ENCODE measurements at places on chromosomes 5 and 9.

GRCh38 chr9:135306699-135307098 is 172.9 kb upstream of the PPP1R26 start:
- no peak for DNase-seq

DNA sequence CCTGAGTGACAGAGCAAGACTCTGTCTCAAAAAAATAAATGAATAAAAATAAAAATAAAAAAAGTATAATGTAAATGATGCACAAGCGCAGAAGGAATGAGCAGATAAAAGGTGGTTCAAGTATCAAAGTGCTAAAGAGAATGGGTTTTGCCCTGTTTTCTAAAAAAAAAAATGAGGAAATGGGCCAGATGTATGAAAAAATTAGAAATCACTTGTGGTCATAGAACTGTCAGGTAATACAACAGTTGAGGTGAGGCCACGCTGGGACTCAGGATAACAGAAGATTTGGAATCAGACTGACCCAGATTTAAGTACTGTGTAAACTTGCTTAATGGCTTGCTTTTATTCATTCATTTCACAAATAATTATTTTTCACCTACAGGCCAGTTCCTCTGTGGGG is 69.8 kb downstream of the MAPKAP1 start:
- no peak for DNase-seq

- DNase-seq, result no peak
Measured at GRCh38 chr9:26329974-26330373, 562.6 kb downstream of the CAAP1 start.

DNA sequence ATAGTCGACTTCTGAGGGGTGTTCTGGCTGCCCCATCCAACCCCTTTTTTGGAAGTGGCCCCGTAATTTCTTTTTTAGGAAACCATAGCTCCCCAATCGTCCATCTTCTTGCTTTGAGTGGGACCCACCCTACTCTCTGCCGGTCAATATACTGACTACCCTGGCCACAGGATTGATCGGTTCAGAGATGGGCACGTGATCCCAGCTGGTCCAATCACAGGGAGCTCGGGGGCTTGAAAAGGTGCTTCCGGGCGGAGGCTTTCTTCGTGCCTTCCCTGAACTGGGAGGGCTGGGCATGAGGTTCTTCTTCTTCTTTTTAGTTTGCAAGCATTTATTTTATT is 78.7 kb upstream of the SH3PXD2B start:
- DNase-seq, result no peak

- DNase-seq, result no peak
Measured at GRCh38 chr5:150751096-150751891, 7.5 kb downstream of the DCTN4 start.

- no peak for DNase-seq
Measured at GRCh38 chr9:34689116-34689470, 2.0 kb downstream of the CCL19 start.

GRCh38 chr9:122329597-122329996 is 41.2 kb upstream of the PTGS1 start:
- no peak for DNase-seq

- no peak for DNase-seq
Measured at GRCh38 chr5:2591777-2592453, 159.6 kb downstream of the IRX2 start.

- DNase-seq, result no peak
Measured at GRCh38 chr5:71747182-71747581, 28.1 kb downstream of the CARTPT start.

DNA sequence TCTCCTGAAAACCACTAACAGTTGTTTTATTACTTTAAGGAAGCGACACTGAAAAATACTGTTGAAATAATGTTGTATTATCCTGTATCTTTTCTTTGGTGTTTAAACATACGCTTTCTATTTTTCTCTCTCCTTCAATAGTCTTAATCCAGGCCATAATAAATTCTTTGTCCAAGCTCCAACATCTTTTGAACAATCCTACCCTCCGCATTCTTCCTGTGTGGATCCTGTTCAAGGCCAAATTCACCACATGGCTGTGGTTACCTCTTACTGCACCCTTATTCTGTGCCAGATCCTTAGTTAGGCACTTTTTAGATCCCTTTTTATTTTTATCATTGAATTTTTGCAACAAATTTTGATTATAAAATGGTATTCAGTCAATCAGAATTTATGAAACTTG is 1691.5 kb downstream of the MAT2B start:
- DNase-seq, result no peak

GRCh38 chr9:136090056-136090735 is 4.9 kb downstream of the NACC2 start:
- DNase-seq, result no peak

GRCh38 chr9:33782395-33783152 is 12.8 kb upstream of the PRSS3 start:
- DNase-seq, result no peak

GRCh38 chr9:138049085-138049778 is 171.7 kb downstream of the CACNA1B start:
- DNase-seq, result no peak

DNA sequence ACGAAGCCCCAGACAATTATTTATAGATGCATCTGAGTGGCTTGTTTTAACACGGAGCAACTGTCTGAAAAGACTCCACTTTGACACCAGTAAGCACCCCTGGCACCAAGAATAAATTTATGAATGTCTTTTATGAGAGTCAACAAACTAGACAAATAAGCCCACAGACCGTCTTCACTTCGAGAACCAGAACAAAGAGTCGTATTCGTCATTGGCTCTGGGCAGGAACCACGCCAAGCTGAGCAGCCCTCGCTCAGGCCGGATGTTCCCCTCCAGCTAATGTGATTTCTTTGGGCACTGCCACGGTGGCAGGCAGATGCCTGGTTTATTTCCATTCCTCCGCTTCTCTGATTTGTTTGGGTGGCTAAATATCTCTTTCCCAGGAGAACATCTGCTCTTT is 91.9 kb upstream of the STC2 start:
- DNase-seq, result no peak

DNA sequence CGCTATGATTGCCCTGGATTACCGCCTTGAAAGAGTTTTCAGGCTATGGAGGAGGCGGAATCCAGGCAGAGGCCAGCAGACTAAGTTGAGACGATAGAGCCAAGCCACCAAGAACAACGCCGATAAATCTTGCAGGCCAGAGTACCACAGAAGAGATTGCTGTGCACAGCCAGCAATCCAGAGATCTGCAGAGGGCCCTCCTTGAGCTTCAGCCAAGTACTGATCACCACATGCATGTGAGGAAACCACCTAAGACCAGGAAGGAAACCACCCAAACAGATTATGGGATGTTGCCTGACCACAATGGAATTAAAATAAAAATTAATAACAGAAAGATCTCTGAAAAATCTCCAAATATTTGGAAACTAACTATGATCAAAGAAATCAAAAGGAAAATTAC is 74.9 kb downstream of the GCNT4 start:
- no peak for DNase-seq

DNA sequence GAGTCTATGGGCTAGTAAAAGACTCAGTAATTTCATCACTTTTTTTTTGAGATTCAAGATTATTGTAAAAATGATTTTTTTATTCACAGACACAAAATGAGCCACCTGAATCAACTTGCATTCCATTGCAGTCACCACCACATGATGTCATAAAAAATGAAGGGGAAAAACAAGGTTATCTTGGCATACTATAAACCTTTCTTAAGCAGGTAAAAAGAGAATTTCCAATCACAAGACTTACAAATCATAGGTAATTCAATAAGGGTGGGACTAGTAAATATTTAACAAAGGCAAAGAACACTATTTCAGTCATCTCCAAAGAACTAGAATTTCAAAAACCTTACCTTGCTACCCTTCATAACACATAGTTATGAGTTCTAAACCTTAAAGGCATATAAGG is 30.7 kb downstream of the TRPM6 start:
- no peak for DNase-seq

DNA sequence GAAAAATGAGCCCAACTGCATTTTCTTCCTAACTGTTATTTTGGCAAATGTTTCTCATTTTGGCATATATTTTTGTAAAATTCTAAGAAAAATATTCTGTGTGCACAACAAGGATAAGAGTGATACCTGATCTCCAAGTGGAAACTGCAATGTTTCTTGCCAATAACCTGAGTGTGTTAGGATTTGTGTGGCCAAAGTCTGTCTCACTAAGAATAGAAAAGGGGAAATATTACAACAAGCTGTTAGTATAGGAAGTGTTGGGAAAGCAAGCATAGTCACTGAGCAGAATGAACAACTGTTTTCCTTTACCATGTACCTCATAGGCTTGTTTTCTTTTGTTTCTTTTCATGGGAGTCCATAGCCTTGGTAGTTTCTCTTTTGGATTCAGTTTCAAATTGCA is 624.2 kb downstream of the MTRR start:
- no peak for DNase-seq

GRCh38 chr5:113035096-113035495 is 58.5 kb downstream of the DCP2 start:
- no peak for DNase-seq

DNA sequence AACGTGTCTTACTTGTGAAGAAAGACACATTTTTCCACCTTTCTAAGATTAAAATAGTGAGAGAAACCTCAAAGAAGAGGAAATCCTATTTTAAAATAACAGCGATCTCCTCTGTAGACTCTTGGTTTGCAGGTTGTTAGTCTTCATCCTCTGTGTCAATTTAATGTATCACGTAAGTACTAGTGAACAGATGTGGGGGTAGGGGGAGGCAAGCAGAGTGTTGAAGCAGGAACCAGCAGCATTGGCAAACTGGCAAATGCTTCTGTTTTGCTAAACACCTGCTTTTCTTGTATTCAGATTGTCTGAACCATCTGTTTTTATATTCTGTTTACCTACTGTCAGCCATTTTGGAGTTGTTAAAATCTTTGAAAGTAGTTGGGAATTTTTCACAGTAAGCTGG is 159.3 kb upstream of the TLX3 start:
- DNase-seq, result no peak

- no peak for DNase-seq
Measured at GRCh38 chr5:66744040-66744439, 147.8 kb downstream of the MAST4 start.

- DNase-seq, result no peak
Measured at GRCh38 chr5:622359-622758, 10.2 kb downstream of the CEP72 start.

DNA sequence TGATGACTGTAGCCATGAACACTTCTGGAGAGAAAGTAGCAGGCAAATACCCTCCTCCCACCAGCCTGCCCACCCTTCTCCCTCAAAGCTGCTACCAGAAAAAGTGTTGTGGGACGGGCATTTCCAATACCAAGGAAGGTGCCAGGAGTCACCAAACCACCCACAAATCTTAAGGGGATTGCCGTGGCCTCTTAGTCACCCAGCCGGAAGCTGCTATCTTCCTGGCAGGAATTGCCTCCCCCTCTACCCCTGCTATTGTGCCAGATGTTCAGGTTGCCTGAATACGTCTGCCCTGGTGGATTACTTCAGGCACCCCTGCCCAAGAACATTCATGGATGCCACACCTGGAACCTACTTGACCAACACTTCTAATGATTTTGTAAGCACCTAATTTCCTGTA is 156.1 kb downstream of the TTC39B start:
- DNase-seq, result no peak

DNA sequence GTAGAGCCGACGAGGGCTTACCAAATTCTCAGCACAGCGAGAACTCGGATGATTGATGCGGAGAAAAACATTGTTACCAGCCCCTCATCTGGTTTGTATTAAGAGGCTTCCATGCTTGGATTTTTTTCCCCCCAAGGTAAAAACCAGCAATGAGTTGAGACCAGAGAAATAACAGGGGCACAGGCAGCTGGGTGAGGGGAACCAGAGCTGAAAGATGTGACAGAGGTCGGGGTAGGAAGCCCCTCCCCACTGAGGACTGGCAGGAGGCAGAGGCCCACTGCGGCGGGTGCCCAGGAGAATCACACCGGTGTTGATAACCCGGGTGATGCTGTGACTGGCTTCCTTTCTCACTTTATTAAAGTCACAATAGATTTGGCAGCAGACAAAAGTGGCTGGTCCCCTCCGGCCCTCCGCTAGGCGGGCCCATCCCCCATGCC is 116.5 kb upstream of the PHYKPL start:
- no peak for DNase-seq

- DNase-seq, result no peak
Measured at GRCh38 chr5:167573370-167574127, 717.9 kb upstream of the WWC1 start.

- no peak for DNase-seq
Measured at GRCh38 chr5:66889524-66889923, 293.3 kb downstream of the MAST4 start.

GRCh38 chr5:146402949-146403348 is 44.2 kb upstream of the TCERG1 start:
- no peak for DNase-seq

DNA sequence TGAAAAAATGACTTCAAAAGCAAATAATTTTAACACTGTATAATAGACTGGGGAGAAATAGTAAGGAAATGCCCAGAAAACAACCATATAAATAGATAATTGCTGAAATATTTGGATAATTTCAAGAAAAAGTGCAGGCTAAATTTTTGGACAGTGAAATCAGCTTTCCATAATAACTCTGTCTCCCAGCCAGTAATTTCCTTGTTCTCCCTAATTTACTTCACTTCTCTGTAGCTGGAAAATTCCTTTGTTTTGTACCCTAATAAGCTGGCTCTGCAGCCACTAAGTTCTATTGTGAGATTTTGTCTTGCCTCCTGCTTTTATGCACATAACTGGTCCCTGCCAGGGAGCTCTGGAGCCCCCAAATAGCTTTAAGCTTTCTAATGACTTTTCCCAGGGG is 27.7 kb downstream of the PRDM6 start:
- no peak for DNase-seq

GRCh38 chr9:105466898-105467455 is 19.1 kb downstream of the FSD1L start:
- DNase-seq, result no peak

- no peak for DNase-seq
Measured at GRCh38 chr5:132498686-132499271, 8.2 kb upstream of the IRF1 start.

- DNase-seq, result no peak
Measured at GRCh38 chr5:72141440-72142355, 34.4 kb downstream of the MAP1B start.

GRCh38 chr5:152404494-152404893 is 585 bp downstream of the NMUR2 start:
- DNase-seq, result no peak

GRCh38 chr9:16712787-16713186 is 157.7 kb downstream of the BNC2 start:
- DNase-seq, result no peak

DNA sequence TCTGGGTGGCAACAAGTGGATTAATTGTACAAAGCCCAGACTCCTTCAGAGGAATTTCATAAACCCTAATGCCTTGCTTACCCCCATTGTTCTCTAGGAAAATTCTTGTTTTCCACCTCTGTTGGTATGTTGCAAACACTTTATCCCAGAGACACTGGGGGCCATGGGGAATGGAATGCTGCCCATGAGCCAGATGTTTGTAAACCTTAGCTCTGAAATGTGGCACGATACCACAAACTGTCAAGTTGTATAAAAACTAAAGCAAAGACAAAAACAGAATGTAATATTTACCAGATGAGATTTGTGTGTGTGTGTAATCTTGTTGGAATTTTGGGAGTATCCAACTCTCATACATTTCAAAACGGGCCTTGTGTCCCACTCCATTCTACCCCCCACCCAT is 465.0 kb downstream of the EBF1 start:
- DNase-seq, result no peak

Data from cortex of kidney (tissue), 1 donor.